Natural killer cell (primary cell): ENCODE measurements at places on chromosomes 6 and 20. TPM values are rescaled to one million over a fixed set of nuclear protein-coding genes. Genes with fewer than 3 reads are reported as not detected.

CCN2 gene
- total RNA-seq = not detected

GPLD1 gene
- total RNA-seq = 0.86 TPM

PI16 gene
- 0.33 TPM for total RNA-seq

BANF2 gene
- not detected for total RNA-seq

ADTRP gene
- total RNA-seq = not detected

MUC22 gene
- not detected for total RNA-seq

LY6G6D gene
- total RNA-seq = 0.94 TPM

CDSN gene
- not detected for total RNA-seq

DDO gene
- 0.25 TPM for total RNA-seq

CFAP206 gene
- not detected for total RNA-seq

SCRT2 gene
- total RNA-seq = not detected

EPPIN gene
- not detected for total RNA-seq

FILIP1 gene
- not detected for total RNA-seq

SLC22A7 gene
- total RNA-seq = not detected

DNAH8 gene
- 0.10 TPM for total RNA-seq

TUBB1 gene
- 18.8 TPM for total RNA-seq

HS3ST5 gene
- total RNA-seq = not detected

DYNLT2 gene
- total RNA-seq = 4.0 TPM

CCDC170 gene
- total RNA-seq = 0.25 TPM

UNC5CL gene
- total RNA-seq = 4.4 TPM

SLC17A9 gene
- 24.0 TPM for total RNA-seq

SNAP91 gene
- total RNA-seq = not detected

ZNF292 gene
- 90.4 TPM for total RNA-seq

TGM3 gene
- total RNA-seq = not detected

RHAG gene
- not detected for total RNA-seq

CST11 gene
- total RNA-seq = not detected

ME1 gene
- 0.14 TPM for total RNA-seq

EDEM2 gene
- 25.3 TPM for total RNA-seq

C6orf52 gene
- total RNA-seq = 0.91 TPM

RAET1E gene
- total RNA-seq = not detected

SDC4 gene
- 1.8 TPM for total RNA-seq

ZFP64 gene
- total RNA-seq = 14.8 TPM

PRDM13 gene
- not detected for total RNA-seq

HLA-DQB1 gene
- total RNA-seq = 24.8 TPM

HLA-DQA2 gene
- not detected for total RNA-seq

SAMD5 gene
- total RNA-seq = not detected
